ENCODE measurements at places on chromosomes 5 and 9.

DNA sequence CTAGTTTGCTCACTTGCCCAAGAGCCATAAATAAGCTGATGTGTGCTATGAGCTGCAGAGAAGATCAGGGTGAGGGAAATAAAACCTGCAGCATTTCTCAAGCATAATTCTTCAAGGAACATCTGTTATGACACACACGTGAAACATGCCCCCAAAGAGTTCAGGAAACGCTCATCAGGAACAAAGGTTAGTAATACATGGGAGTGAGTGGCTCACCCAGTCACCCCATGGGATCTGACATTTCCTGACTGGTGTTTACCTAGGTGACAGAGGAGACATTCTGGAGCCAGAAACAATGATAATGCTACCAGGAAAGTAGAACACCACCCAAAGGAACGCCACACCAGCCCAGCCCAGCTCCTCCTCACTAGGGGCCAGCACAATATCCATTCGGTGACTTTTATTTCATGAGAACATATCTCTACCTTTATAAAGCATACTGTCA is 66.0 kb downstream of the FRMD3 start:
- DNase-seq: no peak

DNA sequence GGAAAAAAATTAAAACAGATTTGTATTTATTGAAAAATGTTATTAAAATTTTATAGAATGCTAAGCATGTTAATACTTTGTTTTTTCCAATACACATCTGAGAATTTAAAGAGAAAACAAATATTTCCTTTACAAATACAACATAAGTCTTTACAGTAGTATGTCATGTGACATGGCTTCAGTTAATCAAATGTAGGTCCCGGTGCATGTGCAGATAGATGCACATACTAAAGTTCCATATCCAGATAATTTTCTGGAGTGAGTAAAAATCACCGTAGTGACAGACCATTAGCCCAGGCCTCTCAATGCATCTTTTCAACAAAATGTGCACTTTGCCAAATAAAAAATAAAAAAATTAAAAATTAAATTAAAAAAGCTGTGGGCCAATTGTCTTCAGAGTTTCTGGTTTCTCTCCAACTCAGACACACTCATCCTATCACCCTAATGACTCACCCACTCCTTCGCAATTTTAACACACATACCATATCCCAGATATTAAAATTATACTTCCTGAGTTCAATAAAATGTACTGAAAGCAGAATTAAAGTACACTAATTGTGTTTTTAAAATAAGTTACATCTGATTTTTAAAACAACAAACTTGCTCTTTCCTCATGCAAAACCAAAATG is 508.1 kb downstream of the NR2F1-AS1 start:
- no peak for DNase-seq

GRCh38 chr5:35717718-35718117 is 100.1 kb downstream of the SPEF2 start:
- DNase-seq: no peak

DNA sequence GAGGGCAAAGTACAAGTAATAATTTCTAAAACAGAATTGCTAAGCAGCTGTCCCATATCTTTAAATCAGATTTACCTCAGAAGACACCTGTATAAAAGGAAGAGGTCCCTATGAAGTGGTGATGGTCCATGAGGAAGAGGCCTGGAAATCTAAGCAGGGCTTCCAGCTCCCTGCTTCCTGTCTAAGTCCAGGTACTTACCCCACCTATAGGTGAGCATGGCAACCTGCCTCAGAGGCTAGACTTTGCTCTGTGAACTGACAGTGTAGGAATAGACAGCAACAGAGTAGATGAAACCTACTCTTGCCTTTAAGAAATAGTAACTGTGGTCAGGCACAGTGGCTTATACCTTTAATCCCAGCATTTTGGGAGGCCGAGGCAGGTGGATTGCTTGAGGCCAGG is 55.8 kb upstream of the ARRDC3 start:
- DNase-seq: no peak

DNA sequence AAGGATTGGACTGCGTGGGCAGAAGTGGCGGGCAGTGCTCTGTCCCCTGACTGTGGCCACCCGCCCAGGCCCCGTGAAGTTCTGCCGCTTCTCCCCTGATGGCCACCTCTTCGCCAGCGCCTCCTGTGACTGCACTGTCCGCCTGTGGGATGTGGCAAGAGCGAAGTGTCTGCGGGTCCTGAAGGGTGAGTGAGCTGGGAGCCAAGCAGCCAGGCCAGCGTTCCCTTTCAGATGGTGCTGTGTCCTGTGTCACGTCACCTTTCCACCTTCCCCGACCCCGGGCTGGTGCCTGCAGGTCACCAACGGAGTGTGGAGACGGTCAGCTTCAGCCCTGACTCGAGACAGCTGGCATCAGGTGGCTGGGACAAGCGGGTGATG is 2.3 kb downstream of the WDR38 start:
- no peak for DNase-seq

DNA sequence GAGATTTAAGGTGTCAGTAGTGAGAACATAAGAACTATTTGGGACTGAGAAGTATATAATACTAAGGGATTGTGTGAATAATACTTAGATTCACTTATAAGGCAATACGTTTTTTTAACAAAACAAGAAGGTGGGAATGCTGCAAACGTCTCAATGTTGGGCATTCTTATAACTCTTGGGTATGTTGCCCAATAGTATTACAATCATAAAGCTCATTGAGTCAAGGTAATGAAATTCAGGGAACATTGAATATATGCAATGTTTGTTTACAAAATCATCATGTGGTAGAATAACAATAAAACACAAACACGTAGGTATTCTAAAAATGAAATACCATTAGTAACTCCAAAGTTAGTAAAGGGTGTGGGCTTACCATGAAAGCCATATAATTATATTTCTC is 400.7 kb downstream of the KIAA0825 start:
- no peak for DNase-seq

- DNase-seq: no peak
Observed at GRCh38 chr9:61665829-61666228, 476.0 kb downstream of the SPATA31A7 start.

GRCh38 chr9:91898451-91899218 is 51.4 kb downstream of the ROR2 start:
- DNase-seq: no peak

DNA sequence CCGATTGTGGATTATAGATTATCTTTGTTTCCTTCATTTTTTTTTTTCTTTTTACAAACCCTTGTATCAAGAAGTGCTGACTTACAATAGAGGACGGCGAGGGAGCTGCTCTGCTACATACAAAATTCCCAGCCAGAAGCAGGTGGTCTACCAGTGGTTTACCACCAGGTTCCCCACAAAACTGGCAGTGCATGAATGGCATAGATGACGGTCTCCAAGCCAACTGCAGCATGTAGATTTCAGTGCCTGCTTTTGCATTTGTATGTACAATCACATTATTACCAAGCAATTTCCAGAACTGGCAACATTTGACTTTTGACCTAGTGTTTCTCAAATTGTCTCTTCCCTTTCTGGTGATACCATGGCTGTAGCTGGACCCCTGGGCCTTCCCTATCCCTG is 84.0 kb downstream of the ACER2 start:
- no peak for DNase-seq

- no peak for DNase-seq
Observed at GRCh38 chr9:99093492-99093791, 11.5 kb upstream of the TGFBR1 start.

DNA sequence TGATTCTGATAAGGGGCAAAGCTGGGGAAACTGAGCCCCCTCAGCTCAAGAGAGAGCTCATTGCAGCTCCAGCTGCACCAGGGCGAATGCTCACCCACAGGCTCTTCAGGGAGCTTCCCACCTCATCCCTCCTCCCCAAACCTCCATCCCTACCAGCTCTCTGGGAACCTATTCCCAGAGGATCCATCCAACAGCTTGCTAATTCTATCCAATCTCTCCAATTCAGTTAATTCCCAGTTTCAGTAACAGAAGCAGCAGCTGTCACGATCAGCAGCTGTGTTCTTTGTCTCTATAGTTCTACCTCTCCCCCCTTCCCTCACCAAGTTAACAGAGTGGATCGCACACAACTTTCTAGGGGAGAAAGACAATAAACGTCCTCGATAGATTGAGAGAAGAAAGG is 135.5 kb upstream of the EFNA5 start:
- DNase-seq: no peak

GRCh38 chr5:147643142-147643541 is 133.3 kb upstream of the DPYSL3 start:
- DNase-seq: no peak

GRCh38 chr5:128040927-128041326 is 42.6 kb upstream of the SLC12A2 start:
- no peak for DNase-seq

DNA sequence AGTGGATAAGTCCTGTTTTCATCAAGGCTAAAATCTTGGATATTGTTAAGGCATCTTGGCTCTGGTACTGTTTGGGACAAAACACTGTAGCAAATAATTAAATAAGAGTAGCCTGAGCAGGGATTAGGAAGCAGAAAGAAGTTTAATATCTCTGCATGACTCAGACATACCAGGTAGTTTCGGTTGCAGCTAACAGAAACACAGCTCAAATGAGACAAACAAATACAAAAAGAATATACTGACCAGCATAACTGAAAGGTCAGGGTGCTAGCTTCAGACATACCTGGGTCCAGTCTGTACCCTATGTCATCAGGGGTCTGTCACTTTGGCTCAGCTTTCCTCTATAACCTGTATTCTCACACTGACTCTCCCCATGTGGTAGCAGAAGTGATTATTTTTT is 156.4 kb upstream of the MAP3K1 start:
- no peak for DNase-seq

- no peak for DNase-seq
Observed at GRCh38 chr5:126499278-126499677, 76.1 kb downstream of the GRAMD2B start.

GRCh38 chr9:32463500-32464293 is 62.3 kb downstream of the RIGI start:
- DNase-seq: no peak

GRCh38 chr9:126470241-126470993 is 143.3 kb upstream of the LMX1B start:
- no peak for DNase-seq

DNA sequence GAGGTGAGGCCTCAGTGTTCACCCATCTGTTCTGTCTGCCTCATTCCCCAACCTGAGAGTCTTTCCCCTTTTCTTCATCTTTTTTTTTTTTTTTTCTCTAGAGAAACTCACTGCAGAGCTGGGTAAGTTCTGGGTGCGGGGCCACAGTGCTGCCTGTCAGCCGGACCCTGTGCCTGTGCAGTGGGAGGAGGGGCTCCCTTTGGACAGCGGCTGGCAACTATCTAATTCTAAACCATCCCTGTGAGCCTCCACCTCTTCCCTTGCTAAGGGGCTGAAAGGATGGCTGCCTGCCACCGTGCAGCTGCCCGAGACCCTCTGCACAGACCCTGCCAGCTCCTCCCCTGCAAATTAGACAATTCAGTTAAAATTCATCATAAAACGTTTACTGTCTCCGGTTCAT is 14.1 kb downstream of the BTNL9 start:
- DNase-seq: no peak

DNA sequence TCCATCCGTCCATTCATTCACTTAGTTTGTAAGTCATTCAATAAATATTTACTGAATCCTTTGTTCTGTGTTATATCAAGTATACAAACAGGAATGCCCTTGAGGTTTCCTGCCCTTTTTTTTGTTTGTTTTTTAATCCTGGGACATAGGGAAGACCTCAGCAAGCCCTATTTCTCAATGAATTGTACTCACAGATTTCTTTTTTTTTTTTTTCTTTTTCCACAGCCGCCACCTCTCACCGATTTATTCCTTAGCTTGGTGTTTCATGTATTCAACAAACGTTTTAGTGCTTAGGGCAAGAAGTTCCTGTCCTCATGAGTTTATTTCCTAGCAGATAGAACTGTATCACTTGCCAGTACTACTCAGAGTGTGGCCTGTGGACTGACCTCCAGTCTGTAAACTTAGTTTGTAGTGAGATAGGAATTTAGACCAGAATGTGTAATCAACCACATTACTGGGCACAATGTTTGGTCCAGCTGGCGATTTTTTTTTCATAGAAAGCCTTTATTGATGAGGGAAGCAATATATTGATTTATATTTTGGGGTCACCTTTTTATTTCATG is 35.4 kb upstream of the C5orf47 start:
- DNase-seq: no peak

- DNase-seq: no peak
Observed at GRCh38 chr5:3428334-3428733, 167.3 kb upstream of the IRX1 start.

- DNase-seq: no peak
Observed at GRCh38 chr5:157828944-157829639, 29.9 kb downstream of the CLINT1 start.

- DNase-seq: no peak
Observed at GRCh38 chr9:23821375-23822181, 4.5 kb downstream of the ELAVL2 start.

Measured in stimulated activated CD8-positive, alpha-beta memory T cell treated with anti-CD3 and anti-CD28 coated beads, Interleukin-4, amount 100 ng/mL, for 1 hour (primary cell).